ENCODE measurements at places on chromosomes 1 and 21. TPM values are rescaled to one million over a fixed set of nuclear protein-coding genes. Genes with fewer than 3 reads are reported as not detected.

Gene CELA3B
- not detected for total RNA-seq

Gene C1orf141
- total RNA-seq, result not detected

DNA sequence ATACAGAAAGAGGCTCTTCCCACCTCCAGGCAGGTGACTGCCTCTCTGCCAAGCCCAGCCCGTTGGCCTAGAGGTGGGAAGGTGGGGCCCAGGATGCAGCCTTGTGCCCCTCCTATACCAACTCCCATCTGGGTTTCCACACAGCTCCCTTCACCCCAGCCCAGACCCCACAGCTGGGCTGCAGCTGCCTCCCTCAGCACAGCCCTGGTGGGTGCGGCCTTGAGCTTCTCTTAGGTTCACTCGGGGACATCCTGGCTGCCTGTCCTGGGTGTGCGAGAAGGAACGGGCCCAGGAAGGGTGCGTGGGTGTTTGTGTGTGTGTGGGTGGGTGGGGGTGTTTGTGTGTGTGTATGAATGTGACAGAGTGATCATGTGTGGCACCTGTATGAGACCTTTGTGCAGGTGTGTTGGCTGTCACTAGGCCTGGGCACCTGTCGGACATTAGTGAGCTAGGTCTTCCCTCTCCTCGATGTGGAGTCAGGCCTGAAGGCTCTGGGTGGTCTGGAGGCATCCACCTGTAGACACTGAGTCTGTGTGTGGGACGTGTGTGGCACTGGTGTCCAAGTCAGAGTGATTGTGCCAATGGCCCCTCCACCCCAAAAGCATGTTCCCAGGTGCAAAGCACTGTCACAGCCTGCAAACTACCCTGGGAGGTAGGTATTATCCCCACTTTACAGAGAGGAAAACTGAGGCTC is 30.7 kb downstream of the FOXO6 start:
- H3K27ac ChIP-seq, result no peak overlapping the region
- no peak for DNase-seq
- H3K36me3 ChIP-seq, result no peaks in the 10 kb centered on the region
- H3K4me3 ChIP-seq, result no peak overlapping the region
- no peaks in the 10 kb centered on the region for H3K27me3 ChIP-seq

DNA sequence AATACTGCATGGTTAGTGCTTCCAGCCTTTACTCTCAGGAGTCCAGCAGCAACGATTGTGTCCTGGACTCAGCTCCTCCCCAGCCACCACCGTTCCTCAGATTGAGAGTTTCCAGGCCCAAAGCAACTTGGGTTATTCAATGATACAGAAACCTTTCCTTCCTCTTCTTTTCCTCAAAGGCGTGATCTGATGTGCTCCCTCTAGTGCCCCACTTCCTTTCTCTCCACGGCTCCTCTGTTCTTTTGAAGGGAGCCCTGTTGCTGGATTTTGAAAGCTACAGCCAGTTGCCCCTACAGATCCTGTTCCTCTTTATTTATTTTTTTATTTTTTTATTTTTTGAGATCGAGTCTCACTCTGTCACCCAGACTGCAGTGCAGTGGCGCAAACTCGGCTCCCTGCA is 14.1 kb downstream of the CRP start:
- H3K27me3 ChIP-seq, result no peaks in the 10 kb centered on the region
- H3K36me3 ChIP-seq, result no peaks in the 10 kb centered on the region
- no peaks in the 10 kb centered on the region for H3K4me1 ChIP-seq

DNA sequence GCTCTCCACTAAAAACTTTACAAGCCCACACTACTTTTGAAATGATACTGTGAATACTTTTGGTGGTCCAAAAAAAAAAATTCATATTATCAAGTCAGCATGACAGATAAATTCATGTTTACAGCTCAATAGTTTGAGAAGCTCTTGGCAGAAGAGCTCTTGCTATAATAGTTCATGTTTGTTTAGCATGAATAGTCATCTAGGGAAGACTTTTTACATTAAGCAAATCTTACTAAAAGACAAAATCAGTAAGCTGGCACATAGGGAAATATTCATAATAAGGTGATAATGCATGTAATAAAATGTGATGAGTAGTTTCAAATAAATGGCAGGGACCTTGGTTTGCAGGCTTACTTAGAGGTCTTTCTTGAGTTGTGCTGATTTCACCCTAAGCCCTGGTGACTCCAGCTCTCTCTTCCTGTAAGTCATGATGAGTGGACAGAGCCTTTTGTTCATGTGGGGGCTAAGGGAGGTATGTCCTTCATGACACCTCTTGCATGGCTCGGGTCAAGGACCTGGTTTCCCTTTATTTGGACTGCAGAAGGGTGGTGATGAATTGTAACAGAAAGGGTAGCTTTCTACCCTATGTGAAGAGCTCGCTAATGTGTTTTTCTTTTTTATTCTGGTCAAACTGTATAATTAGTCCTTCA is 166.7 kb downstream of the GABPA start:
- DNase-seq, result no peak
- H3K36me3 ChIP-seq, result no peaks in the 10 kb centered on the region
- H3K27ac ChIP-seq, result no peak overlapping the region
